Left lung (tissue), 14 donors: ENCODE measurements at places on chromosomes 12 and 14. TPM values are rescaled to one million over a fixed set of nuclear protein-coding genes. Genes with fewer than 3 reads are reported as not detected.

Gene TAS2R10
- total RNA-seq = not detected

Gene TSPAN19
- not detected for total RNA-seq

Gene ACOT4
- total RNA-seq = 2.7 TPM

Gene CLEC9A
- not detected for total RNA-seq

Gene MEG3
- 47.1 TPM for total RNA-seq

Gene ASCL1
- not detected for total RNA-seq
